Pons (tissue), 1 donor: ENCODE measurements at places on chromosomes 5 and 9.

DNA sequence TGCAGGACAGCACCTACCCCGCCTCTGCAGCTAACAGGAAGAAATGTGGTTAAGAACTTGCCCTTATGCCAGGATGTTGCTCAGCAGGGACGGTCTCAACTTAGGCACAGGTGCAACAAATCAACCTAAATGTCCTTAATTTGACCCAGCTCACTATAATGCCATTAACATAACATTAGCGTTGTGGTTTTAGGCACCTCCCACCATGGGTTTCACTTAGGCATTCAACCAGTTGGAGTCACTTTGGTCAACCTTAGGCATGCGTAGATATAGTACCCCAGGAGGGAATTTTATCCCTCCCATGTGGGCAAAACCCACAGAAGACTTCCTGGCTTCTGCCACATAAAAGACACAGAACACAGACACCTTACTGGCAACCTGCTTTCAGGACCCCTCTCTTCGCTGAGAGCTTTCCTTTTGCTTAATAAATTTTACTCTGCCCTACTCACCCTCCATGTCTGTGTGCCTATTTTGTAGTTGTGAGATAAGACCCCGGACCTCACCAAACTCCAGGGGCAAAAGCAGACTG is 8.7 kb upstream of the ERAP1 start:
- DNase-seq, result no peak

GRCh38 chr5:134175921-134176510 is 734 bp downstream of the SKP1 start:
- DNase-seq, result no peak

DNA sequence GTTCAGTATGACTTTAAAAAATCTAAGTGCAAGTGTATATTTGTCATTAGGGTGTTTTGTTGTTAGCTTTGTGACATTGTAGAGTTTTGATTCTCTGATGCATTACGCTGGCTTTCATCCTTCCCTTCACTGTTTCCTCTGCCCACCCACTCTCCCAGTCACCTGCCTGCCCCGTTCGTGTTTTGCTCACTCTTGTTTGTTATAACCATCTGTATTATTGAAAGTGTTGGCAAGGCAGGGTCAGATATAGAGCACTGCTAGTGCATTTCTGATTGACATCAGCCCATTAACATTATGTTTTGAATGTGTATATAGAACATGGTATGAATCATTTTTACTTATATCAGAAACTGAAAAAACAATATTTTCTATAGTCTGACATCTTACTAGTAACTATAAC is 27.3 kb downstream of the SCGB3A1 start:
- no peak for DNase-seq

GRCh38 chr5:119322312-119322947 is 33.4 kb upstream of the TNFAIP8 start:
- DNase-seq, result no peak

- DNase-seq, result no peak
These were observed 19.6 kb downstream of the MFAP3 start for GRCh38 chr5:154058055-154059038.

GRCh38 chr5:55853818-55854217 is 2.7 kb downstream of the IL31RA start:
- DNase-seq, result no peak

GRCh38 chr9:121667214-121667613 is 15.8 kb downstream of the DAB2IP start:
- DNase-seq, result no peak

GRCh38 chr5:161086461-161086860 is 234.4 kb upstream of the ATP10B start:
- DNase-seq, result no peak

DNA sequence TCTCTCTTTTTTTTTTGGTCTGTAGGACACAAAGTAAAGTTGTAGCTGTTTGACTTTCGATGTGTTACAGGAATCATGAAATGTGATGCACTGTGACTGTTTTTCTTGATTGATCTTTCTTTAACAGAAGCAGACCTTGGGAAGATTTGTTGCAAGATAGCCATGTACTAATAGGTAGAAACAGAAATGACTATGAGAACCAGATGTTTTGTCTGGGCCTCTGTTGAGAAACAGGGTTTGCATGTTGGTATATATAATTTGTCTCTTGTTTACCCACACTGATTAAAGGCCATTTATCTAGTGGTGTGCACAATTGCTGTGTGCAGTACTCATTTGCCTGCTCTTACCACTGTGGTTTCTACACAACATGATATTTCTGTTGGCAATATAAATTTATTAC is 125.1 kb downstream of the HACD4 start:
- no peak for DNase-seq

GRCh38 chr5:76422227-76422626 is 19.1 kb downstream of the IQGAP2 start:
- no peak for DNase-seq

DNA sequence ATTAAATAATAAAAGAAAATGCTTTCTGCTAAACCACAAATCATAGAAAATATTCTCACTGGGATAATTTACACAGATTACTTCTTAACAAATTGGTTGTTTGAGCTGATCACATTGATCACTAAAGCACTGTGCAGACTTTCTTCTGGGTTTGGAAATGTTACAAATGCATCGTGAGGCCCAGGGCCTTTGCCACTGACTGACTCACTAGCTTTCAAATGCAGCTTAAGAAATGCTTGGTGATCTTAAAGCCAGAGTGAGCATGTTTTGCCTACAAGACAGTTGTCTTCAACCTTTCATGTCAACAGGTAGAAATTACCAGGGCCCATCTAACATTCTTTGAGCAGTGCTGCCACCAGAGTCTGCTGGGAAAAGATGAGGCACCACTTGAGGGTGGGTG is 252.3 kb upstream of the ADRA1B start:
- DNase-seq, result no peak

- no peak for DNase-seq
These were observed 65.0 kb downstream of the ZNF462 start for GRCh38 chr9:106927916-106928315.

GRCh38 chr5:32222723-32223470 is 48.8 kb upstream of the GOLPH3 start:
- no peak for DNase-seq

DNA sequence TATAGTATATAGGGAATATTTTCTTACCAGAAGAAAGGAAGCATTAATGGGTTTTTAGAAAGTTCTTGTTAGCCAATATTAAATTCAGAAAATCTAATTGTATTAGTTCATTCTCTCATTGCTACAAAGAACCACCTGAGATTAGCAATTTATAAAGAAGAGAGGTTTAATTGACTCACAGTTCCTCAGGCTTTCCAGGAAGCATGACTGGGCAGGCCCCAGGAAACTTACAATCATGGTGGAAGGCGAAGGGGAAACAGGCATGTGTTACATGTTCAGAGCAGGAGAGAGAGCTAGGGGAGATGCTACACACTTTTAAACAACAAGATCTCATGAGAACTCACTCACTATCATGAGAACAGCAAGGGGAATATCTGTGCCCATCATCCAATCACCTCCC is 304.0 kb upstream of the CDH12 start:
- no peak for DNase-seq

DNA sequence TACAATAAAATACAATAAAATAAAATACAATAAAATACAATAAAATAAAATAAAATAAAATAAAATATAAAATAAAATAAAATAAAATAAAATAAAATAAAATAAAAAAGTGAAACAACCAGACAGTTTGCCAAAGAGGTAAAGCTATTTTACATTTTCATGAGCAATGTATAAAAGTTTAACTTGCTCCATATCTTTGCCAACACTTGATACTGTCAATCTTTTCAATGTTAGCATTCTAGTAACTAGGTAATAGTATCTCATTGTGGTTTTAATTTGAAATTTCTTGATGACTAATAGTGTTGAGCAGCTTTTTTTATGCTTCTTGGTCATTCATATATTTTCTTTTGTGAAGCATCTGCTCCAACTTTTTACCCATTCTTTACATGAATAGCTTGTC is 17.3 kb downstream of the TTC33 start:
- no peak for DNase-seq

DNA sequence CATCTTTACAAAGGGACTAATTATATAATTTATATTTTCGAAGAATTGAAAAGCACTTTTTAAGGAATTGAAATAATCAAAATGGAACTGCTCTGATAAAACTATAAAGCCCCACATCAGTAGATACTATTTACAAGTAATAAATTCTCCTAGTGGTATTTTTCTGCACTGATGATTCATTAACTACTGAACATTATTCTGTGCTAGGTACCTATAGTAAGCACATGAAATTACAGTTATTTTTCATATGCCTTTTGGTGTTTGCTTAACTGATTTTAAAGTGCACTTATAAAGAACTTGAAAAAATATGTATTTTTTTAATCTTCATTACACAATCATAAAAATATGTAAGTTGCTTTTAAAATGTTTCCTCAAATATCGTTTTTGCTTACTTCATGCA is 123.0 kb downstream of the MAN2A1 start:
- no peak for DNase-seq

- DNase-seq, result no peak
These were observed 846.3 kb downstream of the TLE1 start for GRCh38 chr9:80843028-80843427.

GRCh38 chr5:137203011-137203632 is 296.0 kb downstream of the SPOCK1 start:
- no peak for DNase-seq

- DNase-seq, result no peak
These were observed 528.1 kb upstream of the KLF4 start for GRCh38 chr9:108017671-108018070.

DNA sequence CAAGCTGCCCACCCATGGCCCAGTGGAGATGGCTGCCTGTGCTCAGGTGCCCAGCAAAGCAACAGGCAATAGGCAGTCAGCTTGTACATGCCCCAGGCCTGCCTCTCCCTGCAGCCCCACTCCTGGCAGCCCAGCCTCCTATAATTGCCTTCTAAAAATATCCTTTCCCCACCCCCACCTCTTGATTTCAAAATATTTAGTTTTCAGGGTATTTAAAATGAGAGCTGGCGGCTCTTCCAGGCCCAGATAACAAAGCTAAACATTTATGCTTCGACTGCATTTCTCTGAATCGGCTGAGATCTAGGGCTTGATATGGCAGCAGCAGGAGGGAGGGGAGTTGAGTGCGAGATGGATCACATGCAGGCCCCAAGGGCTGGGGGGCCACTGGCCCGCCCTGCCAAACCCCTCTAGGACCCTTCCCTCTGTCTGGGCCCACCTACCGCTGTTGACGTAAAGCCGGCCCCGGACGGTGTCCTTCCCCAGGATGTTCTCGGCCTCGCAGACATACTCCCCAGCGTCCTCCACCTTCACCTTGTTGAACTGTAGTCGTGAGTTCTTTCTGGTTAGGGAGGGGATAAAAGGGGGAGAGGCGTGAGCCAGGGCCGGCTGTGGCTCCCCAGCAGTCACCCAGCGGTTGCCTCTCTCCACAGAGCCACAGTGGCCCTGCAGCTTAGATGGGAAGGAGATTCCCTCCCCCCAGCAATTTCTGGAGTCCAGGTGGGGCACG is 85.0 kb downstream of the PSD2 start:
- DNase-seq, result no peak

- no peak for DNase-seq
These were observed 60.0 kb downstream of the DMAC1 start for GRCh38 chr9:7739595-7739994.

GRCh38 chr9:36987891-36988290 is 46.2 kb downstream of the PAX5 start:
- no peak for DNase-seq

- DNase-seq, result no peak
These were observed at the start of gene SNCAIP for GRCh38 chr5:122311961-122312590. Gene SNCAIP, plus strand, starts transcription at chr5:122312237. Its CDS starts 78,898 bp downstream, at chr5:122391135.

- peak; percentile 68 for DNase-seq
These were observed 813 bp downstream of the HNRNPK start for GRCh38 chr9:83978992-83979811.

- no peak for DNase-seq
These were observed 115.2 kb downstream of the ZDHHC21 start for GRCh38 chr9:14578030-14578429.

- no peak for DNase-seq
These were observed 409.8 kb downstream of the MAN2A1 start for GRCh38 chr5:110099572-110099971.

GRCh38 chr9:91714020-91714806 is 235.8 kb downstream of the ROR2 start:
- no peak for DNase-seq

GRCh38 chr9:426264-426663 is 211.6 kb downstream of the DOCK8 start:
- DNase-seq, result no peak

GRCh38 chr9:133369422-133369821 is 6.4 kb downstream of the SURF4 start:
- DNase-seq, result no peak

DNA sequence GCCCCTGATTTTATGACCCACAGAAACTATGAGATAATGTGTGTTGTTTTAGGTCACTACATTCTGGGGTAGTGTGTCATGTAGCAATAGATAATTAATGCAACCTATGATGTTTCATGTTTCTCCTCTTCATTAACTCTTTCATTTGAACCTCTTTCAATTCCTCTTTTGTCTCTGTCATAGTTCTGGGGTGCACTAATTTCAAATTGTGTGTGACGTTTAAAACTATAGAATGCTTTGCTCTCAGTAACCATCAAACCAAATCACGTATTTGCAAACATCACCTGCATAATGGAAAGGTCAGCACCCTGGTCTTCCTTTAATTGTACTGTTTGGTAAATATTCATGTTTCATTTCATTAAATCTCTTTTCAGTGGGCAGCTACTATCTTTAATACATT is 621.6 kb downstream of the TLR4 start:
- no peak for DNase-seq

DNA sequence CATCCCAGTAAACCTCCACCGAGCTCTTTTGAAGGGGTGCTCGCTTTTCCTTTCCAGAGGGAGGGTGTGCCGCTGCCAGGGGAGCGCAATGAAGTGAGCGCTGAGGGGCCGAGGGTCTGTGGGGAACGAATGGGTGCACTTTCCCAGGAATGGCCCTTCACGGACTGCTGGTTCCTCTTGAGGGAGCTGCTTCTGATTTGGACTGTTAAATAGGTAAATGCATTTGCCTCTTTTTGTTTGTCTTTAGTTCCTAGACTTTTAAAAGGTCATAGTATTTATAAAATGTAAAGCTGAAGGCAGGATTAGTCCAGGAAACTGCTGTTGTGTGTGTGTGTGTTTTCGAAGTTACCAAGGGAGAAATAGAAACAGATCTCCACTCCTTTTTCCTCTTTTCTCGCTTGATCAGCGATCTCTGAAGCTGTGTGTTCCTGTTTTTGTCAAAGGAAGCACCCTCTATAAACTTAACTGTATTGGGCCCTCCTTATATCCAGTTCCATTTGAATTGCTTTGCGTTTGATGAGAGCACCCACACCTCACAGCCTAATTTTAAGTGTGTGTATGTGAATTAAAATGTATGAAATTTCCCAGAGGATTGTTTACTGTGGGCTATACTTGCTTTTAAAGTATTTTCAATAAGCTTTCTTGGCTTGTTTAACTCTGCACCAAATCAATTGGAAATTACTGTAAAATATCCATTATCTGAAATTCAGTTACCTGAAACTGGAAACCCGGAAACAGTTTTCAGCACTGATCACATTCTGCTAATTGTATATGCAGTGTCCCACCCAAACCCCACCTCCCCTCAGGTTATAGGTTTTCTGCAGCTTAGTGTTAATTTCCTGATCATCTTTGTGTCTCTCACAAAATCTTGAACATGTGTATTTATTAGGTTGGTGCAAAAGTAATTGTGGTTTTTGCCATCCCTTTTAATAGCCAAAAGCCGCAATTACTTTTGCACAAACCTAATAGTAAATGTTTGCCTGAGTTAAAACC is 966 bp downstream of the SNX2 start:
- DNase-seq, result peak; percentile 76

- no peak for DNase-seq
These were observed 116.5 kb downstream of the ANKRD55 start for GRCh38 chr5:56116599-56117141.

- no peak for DNase-seq
These were observed 81.6 kb downstream of the RAI14 start for GRCh38 chr5:34737731-34738130.
